ENCODE measurements at places on chromosomes 4 and X.

DNA sequence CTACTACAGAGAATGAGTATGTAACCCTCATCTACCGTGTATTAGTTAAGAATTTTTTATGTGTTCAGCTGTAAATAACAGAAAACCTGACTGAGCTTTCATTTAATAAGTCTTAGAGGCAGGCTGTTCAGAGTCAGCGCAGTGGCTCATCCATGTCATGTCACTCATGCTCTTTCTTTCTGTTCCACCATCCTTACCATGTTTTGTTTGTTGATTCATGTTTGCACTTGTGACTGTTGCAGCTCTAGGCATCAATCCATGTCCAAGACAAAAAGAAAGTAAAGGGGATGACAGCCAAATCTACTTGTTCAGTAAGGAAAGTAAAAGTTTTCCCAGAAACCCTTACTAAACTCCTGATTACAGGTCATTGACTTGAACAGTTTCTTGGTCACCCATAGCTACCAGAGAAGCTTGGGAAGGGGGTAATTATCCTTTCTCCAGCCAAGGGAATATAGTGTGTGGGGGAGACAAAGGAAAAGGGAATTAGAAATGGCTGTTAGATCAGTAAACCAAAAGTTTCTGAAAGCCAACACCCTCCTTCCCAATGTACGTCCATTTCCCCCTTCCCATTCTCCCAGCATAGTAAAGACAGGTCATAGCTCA is 9.0 kb downstream of the ART3 start:
- DNase-seq, result no peak

DNA sequence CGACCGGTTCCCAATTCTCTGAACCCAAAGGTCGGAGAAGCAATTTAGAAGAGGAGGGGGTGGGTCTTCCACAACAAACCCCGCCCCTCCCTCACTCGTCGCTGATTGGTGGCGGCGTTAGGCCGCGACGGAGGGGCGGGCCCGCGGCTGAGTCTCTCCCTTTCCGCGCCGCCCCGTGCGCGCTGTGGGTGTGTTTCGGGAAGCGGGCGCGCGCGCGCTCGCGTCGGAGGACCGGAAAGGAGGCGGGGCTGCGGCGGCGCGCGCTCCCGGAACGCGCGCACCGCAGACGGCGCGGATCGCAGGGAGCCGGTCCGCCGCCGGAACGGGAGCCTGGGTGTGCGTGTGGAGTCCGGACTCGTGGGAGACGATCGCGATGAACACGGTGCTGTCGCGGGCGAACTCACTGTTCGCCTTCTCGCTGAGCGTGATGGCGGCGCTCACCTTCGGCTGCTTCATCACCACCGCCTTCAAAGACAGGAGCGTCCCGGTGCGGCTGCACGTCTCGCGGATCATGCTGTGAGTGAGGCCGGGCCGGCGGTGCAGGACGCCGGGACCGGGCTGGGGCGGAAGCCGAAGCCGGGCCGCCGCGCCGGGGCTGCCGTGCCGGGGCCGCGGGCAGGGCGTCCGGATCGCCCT is at the start of gene SPCS3:
TSS of gene SPCS3 (plus strand) at position 263 of the 636 bp plus-strand sequence. CDS start at position 374, 111 bp downstream.
- DNase-seq, result peak; percentile 91

DNA sequence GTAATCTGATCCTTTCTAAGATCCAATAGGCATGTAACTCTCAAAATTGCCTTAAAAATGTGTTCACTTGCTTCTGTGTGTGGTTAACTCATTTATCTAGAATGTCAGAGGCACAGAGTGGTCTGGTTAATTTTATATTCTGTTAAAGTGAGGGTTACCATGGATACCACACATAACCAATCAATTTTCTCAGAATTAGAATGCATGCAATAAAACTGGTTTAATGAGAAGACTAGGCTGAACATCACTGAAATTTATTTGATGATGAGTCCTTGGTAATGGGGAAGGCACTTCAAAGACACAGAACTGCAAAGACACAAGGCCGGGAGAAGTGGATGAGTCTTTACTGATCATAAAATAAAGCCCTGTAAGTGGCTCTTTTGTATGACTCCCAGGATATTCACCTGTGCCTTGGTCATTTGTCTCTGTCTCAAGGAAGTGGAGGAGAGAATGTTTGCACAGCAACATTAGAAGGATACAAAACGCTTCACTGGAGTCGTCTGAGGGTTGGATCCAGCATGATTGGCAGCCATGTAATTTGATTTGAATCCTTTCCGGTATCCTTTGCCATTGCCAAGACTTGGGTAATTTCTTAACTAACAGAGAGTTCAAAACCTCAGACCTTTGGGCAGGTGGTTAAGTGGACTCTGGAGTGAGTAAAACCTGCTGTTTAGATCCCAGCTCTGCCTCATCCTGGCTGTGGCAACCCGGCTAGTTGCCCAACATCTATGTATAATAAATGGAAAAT is 94.0 kb upstream of the RBPJ start:
- DNase-seq, result no peak

GRCh38 chrX:15820106-15821073 is 30.1 kb downstream of the ZRSR2 start:
- no peak for DNase-seq

GRCh38 chr4:57053508-57053907 is 56.7 kb downstream of the IGFBP7 start:
- DNase-seq, result no peak

DNA sequence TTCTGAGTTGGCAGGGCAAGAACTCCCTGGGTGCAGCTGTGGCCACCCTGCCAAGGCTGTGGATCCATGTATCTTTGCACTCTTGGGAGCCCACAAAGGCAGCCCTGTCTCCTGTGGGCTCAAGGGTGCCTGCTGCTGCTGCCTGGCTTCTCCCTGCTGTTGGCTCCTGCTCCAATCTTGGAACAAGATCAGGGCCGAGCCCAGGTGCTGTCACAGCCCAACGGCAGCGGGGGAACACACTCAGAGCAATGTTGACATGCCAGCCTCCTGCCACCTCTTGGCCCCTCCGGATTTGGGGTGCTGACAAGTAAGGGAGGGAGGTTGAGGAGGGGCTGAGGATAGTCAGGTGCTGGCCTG is 57.9 kb downstream of the COX18 start:
- DNase-seq, result no peak

All from amygdala (tissue), 56 donors.